ENCODE measurements at places on chromosomes 3 and 15. TPM values are rescaled to one million over a fixed set of nuclear protein-coding genes. Genes with fewer than 3 reads are reported as not detected.

DNA sequence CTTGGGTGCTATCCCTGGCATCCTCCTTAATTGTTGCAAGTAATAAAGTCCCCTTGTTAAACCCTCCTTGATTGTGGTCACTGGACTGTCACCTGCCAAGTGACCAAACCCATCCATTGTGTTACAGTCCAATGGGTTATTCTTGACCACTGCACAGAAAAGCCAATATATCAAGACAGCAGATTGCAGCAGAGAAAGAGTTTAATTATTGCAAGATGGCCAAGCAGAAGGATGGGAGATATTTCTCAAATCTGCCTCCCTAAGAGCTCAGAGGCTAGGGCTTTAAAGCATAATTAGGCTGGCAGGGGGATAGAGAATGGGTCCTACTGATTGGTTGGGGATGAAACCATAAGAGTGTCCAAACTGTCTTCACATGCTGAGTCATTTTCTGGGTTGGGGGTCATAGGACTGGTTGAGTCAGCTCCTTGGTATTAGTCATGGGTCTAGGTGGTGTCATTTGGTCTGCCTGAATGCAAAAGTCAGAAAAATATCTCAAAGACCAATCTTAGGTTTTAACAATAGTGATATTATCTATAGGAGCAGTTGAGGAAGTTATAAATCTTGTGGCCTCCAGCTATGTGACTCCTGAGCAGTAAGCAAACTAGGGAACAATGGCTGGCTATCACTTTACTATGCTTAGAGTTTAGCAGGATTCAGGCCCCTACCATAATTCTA, 19.1 kb upstream of the XYLB start:
- H3K27ac ChIP-seq: no peak overlapping the region
- no peak for DNase-seq
- no peaks in the 10 kb centered on the region for H3K4me1 ChIP-seq
- no peaks in the 10 kb centered on the region for H3K27me3 ChIP-seq
- no peaks in the 10 kb centered on the region for H3K36me3 ChIP-seq

Gene PLAAT1
- polyA plus RNA-seq: not detected

DNA sequence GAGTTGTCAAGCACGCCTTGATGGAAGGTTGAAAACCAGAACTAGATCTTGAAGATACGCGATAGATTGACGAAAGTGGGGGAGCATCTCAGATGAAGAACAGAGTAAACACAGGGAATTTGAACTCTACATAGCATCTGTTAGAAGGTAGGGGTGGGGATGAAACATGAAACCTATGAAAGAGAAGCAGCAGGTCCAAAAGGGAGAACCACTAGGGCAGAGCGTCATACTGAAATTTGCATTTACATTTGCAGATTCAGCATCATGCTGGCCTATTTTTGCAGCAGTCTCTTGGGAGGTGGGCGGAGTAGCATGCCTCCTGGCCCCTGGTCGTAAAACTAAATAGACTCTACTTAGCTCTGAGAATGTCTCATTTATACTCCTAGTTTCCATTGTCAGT, 46.1 kb upstream of the RASGRP1 start:
- H3K36me3 ChIP-seq: no peaks in the 10 kb centered on the region
- no peak for DNase-seq
- no peak overlapping the region for H3K27ac ChIP-seq
- H3K27me3 ChIP-seq: no peaks in the 10 kb centered on the region
- H3K4me1 ChIP-seq: peaks cover 44% of the 10 kb centered on the region

- no peak overlapping the region for H3K27ac ChIP-seq
- H3K4me1 ChIP-seq: no peaks in the 10 kb centered on the region
- H3K27me3 ChIP-seq: no peaks in the 10 kb centered on the region
These were observed 447.3 kb downstream of the TAFA4 start for GRCh38 chr3:68485051-68485450.

- H3K4me3 ChIP-seq: no peak overlapping the region
- DNase-seq: no peak
- no peaks in the 10 kb centered on the region for H3K36me3 ChIP-seq
- H3K27me3 ChIP-seq: no peaks in the 10 kb centered on the region
These were observed 18.8 kb downstream of the PODXL2 start for GRCh38 chr3:127647845-127648204.

DNA sequence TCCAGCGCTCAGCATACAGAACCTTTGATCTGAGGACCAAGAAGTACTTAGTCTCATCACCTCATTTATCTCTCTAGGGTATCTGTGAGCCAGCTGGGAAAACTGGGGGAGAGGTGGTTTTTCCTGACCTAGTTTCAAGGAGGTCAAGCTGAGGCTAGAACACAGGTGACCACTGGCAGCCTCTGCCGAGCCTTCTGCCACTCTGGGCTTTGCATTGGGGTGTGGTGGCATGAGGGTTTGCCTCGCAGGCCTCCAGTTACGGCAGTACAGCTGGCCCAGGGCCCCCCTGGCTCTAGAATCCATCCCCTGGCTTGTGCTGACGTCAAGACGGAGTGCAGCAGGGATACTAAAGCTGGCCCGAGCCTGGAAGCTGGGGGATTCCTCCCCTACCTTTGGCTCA, 34.7 kb upstream of the CDCP1 start:
- no peak for DNase-seq
- H3K27me3 ChIP-seq: no peaks in the 10 kb centered on the region
- H3K27ac ChIP-seq: no peak overlapping the region
- H3K4me1 ChIP-seq: no peaks in the 10 kb centered on the region
- no peaks in the 10 kb centered on the region for H3K36me3 ChIP-seq
- no peak overlapping the region for H3K4me3 ChIP-seq

Gene TMEM43
- polyA plus RNA-seq: 75.3 TPM

- H3K4me1 ChIP-seq: no peaks in the 10 kb centered on the region
- no peaks in the 10 kb centered on the region for H3K27me3 ChIP-seq
- no peak overlapping the region for H3K4me3 ChIP-seq
- H3K27ac ChIP-seq: no peak overlapping the region
- DNase-seq: no peak
These were observed 241.3 kb upstream of the SETMAR start for GRCh38 chr3:4061783-4062360.

Gene UBAP1L
- 0.45 TPM for polyA plus RNA-seq

Gene RHCG
- not detected for polyA plus RNA-seq

Gene ECE2
- polyA plus RNA-seq: not detected

DNA sequence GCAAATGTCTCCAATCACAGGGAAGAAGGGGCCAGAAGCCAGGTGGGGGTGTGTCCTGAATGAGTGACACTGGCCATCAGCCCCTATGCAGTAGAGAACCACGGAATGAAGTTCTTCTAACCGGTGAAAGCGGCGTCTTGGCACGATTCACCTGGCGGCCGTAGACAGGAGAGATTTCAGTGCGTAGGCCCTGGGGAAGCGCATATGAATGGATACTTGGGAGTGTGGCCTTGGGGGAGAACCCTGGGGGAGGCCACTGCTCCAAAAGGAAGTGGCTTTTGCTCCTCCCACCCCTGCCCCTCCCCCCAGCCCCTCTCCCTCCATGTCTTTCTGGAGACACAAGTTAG, 43.6 kb downstream of the RBPMS2 start:
- peaks cover 7% of the 10 kb centered on the region for H3K4me1 ChIP-seq
- DNase-seq: no peak
- H3K27ac ChIP-seq: no peak overlapping the region

DNA sequence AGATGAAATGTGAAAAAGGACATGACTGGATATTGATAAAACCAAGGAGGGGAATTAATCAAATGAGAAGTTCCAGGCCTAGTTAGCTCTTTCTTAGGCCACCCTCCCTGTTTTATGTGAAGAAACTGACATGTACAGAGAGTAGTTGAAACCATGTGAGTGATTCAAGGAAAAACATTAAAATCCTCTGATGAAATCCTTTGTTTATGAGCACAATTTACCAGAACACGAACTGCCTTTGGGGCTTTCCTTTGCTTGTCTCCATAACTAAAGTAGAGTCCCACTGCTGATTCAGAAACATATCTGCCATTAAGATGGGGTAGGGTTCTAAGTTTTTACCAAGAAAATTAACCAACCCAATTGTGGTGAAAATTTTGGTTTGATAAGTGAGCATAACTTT, 558.3 kb downstream of the NR2F2 start:
- no peak overlapping the region for H3K27ac ChIP-seq
- H3K27me3 ChIP-seq: no peaks in the 10 kb centered on the region
- no peaks in the 10 kb centered on the region for H3K4me1 ChIP-seq
- no peak for DNase-seq

GRCh38 chr3:188590557-188590956, 436.6 kb downstream of the LPP start:
- no peak for DNase-seq
- H3K4me1 ChIP-seq: no peaks in the 10 kb centered on the region
- H3K27me3 ChIP-seq: no peaks in the 10 kb centered on the region
- no peak overlapping the region for H3K27ac ChIP-seq
- no peaks in the 10 kb centered on the region for H3K36me3 ChIP-seq

Gene C3orf22
- polyA plus RNA-seq: not detected

Gene SMAD6
- polyA plus RNA-seq: not detected

GRCh38 chr15:88913017-88913849, at the start of gene MFGE8:
Gene MFGE8 (minus strand): TSS chr15:88913379. CDS start chr15:88913319, 60 bp downstream.
- H3K4me1 ChIP-seq: peaks cover 11% of the 10 kb centered on the region
- H3K27ac ChIP-seq: peak within 1 kb of the TSS; percentile 36
- peak within 1 kb of the TSS; percentile 52 for H3K4me3 ChIP-seq
- no peaks in the 10 kb centered on the region for H3K36me3 ChIP-seq
- H3K27me3 ChIP-seq: no peaks in the 10 kb centered on the region
- peak; percentile 64 for DNase-seq

Gene PLOD2
- not detected for polyA plus RNA-seq

GRCh38 chr3:143266511-143266910, 146.9 kb downstream of the CHST2 start:
- H3K4me3 ChIP-seq: no peak overlapping the region
- no peaks in the 10 kb centered on the region for H3K4me1 ChIP-seq
- no peaks in the 10 kb centered on the region for H3K36me3 ChIP-seq

- H3K36me3 ChIP-seq: no peaks in the 10 kb centered on the region
- H3K27ac ChIP-seq: no peak overlapping the region
- H3K27me3 ChIP-seq: no peaks in the 10 kb centered on the region
- no peak overlapping the region for H3K4me3 ChIP-seq
- DNase-seq: no peak
These were observed 264.2 kb downstream of the ROBO2 start for GRCh38 chr3:77303955-77304699.

Gene CLDN18
- not detected for polyA plus RNA-seq

Gene GXYLT2
- polyA plus RNA-seq: not detected

Gene PFN2
- 5.3 TPM for polyA plus RNA-seq

Gene LEKR1
- polyA plus RNA-seq: 0.56 TPM

All from CD8-positive, alpha-beta memory T cell (primary cell).